ENCODE measurements at places on chromosomes 12 and 14.

DNA sequence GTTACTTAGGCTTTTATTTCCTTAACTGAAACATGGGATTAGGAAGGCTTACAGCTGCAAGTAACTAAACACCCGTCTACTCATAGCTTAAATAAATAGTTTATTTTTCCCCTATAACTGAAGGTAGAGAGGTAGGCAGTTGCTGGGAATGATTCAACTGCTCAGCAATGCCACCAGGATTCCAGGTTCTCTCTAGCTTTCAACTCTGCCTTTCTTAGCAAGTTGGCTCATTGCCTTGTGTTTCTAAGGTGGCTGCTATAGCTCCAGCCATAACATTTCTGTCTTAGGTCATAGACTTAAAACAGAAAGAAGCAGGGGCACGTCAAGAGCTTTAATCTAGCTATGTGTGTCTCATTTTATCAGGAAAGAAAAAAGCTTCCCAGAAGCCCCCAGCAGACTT, 103.7 kb upstream of the MDM1 start:
- no peak for DNase-seq

DNA sequence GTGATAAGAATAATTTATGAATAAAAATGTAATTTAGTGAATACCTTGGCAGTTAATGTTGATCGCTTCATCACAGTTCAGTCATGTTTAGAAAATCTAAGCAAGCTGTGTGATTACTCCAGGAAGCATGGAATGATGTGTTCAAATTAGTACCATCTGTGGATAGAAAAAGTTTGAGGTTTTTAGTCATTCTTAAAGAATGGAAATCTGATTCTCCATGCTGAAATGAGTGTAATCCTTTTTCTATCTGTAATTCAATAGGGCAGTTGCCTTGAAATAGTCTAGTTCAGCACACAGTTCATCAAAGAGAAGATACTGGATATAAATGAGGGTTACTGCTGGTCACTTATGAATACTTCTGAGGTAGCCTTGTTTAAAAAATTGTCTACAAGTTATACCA, 127.2 kb upstream of the MYF6 start:
- DNase-seq, result no peak

DNA sequence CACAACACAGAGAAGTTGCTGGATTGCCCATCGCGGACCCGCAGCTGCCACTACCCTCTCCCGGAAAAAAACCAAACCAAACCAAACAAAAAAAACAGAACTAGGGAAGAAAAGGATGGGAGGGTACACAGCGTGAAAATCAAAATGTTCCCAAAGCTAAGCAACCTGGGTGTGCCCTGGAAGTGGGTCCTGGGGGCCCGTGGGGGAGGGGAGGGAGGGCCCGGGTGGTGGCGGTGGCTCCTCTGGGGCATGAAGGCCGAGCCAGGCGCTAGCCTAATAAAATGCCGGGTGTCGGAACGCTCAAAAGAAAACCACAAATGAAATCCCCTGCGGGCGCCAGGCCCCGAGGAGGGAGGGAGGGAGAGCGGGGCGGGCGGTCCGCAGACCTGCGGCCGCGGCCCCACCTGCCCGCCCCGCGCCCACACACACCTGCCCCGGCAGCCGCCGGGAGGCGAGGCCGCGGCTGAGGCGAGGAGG, 787 bp downstream of the HECTD4 start:
- peak; percentile 39 for DNase-seq

- no peak for DNase-seq
These were observed 3.2 kb downstream of the MMP19 start for GRCh38 chr12:55839345-55840140.

DNA sequence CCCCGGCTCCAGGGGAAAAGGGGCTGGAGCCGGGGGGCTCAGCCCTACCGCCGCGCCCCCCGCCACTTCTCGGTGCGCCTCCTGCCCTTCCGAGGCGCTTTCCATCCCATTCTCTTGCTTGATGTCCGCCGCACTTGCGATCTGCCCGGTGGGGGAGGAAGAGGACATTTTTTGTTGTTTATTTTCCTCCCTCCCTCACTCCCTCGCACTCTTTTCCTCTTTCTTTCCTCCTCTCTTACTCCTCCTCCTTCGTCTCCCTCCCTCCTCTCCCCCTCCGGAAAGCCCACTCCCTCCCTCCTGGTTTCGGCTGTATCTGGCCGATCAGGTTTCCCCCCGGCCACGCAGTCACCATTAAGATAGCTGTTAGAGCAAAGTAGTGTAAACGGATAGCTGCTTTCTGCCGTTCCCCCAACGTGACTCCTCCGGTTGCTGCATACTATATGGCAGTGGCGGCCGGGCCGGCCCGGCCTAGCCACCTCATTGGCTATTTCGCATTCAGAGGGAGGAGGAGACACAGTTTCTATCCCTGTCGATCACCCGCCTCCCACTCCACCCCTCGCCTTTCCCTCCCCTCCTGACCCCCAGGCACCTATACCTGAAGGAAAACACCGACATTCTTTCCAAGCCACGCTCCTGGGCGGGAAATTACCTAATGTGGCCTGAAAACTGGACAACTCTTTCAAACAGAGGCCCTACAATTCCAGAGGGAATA, at the start of gene SIX4:
SIX4 (minus strand) TSS at position 445 of the 712 bp plus-strand sequence; CDS start at position 168, 277 bp downstream.
- DNase-seq, result peak; percentile 94

DNA sequence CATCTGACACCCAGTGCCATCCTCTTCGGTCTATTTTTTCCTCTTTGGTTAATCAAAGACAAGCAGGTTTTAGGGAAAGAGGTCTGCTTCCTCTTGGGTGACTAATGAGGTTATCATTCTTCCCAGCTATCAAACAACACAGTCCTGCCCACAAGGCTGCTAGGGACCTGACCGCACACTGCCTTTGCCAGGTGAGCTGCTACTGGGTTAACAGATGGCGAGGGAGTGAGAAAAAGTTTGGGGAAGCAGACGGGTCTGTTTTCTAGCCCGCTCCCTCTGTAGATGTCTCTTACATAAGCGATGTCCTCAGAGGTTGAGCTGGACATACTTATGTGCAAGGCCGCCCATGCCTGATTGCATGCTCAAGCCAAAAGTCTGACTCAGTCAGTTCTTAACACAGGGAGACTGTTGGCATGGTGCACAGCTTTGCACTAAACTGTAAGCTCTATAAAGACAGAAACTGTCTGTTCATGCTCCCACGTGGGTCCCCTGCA, 94.1 kb downstream of the SLC15A4 start:
- DNase-seq, result no peak

GRCh38 chr12:67826946-67827720, 162.1 kb upstream of the IFNG-AS1 start:
- DNase-seq, result no peak

GRCh38 chr12:2375871-2376270, 323.1 kb downstream of the CACNA1C start:
- no peak for DNase-seq

- DNase-seq, result no peak
These were observed 84.9 kb upstream of the EVL start for GRCh38 chr14:99980299-99980698.

- DNase-seq, result no peak
These were observed 27.2 kb downstream of the KLC1 start for GRCh38 chr14:103656031-103656755.

- no peak for DNase-seq
These were observed 24.0 kb downstream of the RNF34 start for GRCh38 chr12:121423682-121424623.

- no peak for DNase-seq
These were observed 32.4 kb upstream of the PPP1R13B start for GRCh38 chr14:103879570-103880347.

- DNase-seq, result no peak
These were observed 245.5 kb upstream of the DDHD1 start for GRCh38 chr14:53398616-53399015.

- no peak for DNase-seq
These were observed 6.8 kb downstream of the PPP1R36 start for GRCh38 chr14:64556526-64556925.

- no peak for DNase-seq
These were observed 35.7 kb upstream of the GPR132 start for GRCh38 chr14:105100910-105101309.

DNA sequence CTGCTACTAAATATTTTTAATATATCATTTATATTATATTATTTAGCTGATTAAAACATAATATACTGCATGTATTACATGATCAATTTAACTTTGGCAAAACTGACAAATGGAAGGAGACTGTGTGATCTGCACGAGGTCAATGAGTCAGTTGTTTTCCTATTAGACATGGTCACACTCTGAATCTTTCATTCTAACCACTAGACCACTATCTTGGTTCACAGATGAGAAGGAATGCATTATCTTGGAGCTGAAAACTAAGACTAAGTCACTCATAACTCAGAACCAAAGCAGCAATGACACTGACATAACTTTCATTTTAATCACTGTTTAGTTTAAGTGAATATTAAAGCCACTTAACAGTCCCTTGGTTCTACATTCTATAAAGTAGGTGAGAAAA, 37.4 kb downstream of the GNPTAB start:
- DNase-seq, result no peak

DNA sequence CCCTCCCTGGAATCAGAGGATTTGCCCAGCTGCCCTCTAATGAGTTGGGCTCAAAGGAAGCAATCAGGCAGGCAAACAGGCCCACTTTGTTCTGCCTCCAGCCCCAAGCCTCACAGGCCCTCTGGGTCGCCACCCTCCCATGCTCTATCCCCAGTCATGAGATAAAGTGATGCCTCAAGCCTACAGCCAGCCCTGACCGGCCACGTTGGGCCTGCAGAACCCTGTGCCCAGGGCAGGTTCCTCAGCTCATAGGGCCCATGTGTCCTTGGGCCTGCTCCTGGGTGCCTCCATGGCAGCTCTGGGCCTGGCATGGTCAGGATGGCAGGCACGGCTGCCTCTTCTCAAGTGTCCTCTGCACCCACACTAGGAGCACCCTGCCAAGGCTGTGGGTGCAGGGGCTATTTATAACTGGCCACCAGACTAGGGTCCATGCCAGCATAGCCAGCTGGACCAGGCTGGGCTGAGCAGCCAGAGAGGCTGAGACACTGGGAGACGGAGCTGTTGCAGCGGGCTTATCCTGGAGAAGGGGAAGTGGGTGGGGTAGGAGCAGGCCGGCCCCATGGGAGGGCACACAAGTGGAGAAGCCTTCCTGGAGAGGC, 20.2 kb downstream of the HDAC7 start:
- no peak for DNase-seq

DNA sequence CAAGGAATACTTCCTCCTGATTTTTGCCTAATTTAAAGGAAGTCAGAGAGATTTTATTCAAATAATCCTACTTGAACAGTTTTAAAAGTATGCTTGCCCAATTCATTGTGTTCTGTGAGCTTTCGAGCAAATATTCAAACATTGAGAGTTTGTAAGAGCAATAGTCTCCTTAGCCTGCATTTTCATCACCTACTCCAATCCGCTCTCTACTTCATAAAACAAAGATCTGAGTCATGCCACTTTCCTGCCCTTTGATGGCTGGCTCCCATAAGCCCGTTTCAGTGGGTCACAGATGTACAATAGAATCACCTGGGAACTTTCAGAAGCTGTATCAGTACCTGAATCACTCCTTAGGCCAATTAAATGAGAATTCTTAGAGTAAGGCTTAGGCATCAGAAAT, 319.2 kb downstream of the PDZRN4 start:
- no peak for DNase-seq

DNA sequence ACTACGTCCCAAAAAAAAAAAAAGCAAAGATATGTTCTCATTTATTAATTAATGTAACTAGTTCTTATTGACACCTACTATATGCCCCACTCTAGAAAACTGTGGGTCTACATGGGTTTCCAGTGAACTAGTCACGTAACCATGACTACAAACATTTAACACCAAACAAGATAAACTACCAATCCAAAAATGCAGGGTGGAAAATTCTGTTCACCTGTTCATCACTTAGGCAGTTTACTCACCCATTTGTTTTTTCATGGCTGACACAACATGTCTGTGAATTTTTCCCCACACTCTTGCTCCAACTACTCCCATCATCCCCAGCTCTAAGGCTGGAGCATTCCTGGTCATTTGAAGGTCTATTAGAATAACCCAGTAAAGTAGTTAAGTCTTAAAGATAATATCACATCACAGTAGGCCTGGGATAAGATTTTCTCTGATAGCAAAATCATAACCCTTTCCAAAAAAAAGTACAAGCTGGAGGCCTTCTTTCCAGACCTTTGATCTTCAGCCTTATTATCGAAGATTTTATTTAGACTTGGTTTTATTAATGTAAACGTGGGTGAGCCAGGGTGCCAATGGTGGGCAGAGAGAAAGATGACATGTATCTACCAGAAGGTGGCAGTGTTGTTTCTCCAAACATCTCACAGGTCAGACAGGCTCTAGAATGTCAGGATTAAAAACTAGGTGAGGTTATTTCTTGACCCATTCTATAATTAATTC, 61.6 kb upstream of the DAAM1 start:
- no peak for DNase-seq

GRCh38 chr12:52685406-52685890, 5.2 kb upstream of the KRT1 start:
- no peak for DNase-seq

- no peak for DNase-seq
These were observed 1.0 kb downstream of the BLTP3B start for GRCh38 chr12:100141666-100141997.

GRCh38 chr12:129230995-129231394, 377.7 kb downstream of the GLT1D1 start:
- no peak for DNase-seq

All from NCI-H187 (cell line).